Left hindlimb (tissue), 1 donor: ENCODE measurements at places on chromosomes 7 and 10.

- DNase-seq, result no peak
These were observed 102.3 kb upstream of the PPIF start for GRCh38 chr10:79244841-79245504.

- no peak for DNase-seq
These were observed 266.0 kb downstream of the GRID1 start for GRCh38 chr10:86100581-86101061.

DNA sequence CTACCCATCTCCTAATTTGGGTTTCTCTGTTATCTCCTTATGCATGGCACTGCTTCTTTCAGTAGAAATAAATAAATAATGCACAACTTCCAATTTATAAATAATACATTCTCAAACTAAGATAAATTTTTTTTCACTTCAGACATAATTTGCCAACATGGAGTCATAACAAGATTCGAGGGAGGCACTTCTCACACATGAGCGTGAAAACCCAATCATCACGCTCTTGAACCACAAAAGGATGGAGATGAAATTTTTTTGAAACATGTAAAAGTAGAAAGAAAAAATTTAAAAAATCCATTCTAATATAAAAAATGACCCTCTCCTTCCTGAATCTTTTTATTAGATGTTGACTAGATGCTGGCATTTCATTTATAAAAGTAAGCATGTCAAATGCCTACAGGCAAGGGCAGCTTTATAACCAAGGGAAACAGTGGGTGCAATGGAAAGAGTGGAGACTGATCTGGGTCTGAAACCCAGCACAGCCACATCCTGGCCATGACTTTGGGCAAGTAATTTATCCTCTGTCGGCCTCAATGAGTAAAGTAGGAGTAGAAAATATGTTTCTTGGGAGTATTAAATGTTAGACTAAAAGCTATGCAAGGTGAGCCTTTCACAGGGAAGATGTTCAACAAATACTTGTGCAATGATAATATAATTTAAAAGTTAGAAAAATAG is 185.0 kb downstream of the STK31 start:
- no peak for DNase-seq

DNA sequence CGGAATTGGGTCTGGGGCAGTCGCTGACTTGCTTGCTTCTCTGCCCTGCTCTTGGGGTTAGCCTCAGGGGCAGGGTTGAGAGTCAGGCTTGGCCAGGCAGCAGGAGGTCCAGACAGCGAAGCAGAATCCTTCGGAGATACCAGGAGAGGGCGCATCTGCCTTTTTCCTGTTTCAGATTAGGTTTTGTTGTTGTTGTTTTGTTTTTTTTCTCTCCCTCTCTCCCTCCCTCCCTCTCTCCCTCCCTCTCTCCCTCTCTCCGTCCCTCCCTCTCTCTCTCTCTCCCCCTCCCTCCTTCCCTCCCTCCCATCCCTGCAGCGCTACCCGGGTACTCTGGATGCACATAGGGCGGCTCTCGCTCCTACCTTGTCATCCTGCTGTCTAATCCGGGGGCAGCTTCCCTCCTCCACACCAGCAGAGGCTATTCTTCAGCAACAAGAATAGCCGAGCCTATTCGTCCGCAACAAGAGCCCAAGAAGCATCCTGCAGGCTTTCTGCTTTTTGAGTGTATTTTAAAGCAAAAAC is 758 bp upstream of the OPTN start:
- DNase-seq, result peak; percentile 55

GRCh38 chr7:7185371-7185989 is 3.1 kb downstream of the C1GALT1 start:
- no peak for DNase-seq

GRCh38 chr7:137772316-137772715 is 74.5 kb downstream of the DGKI start:
- DNase-seq, result no peak
